ENCODE measurements at places on chromosomes 16 and 17.
A peak's percentile ranks its signal among the peaks of the same experiment; 100 is the strongest.

GRCh38 chr16:58584831-58585505 is 44.7 kb downstream of the CNOT1 start:
- no peak for DNase-seq

GRCh38 chr17:68048996-68049395 is 13.5 kb downstream of the KPNA2 start:
- DNase-seq = no peak

DNA sequence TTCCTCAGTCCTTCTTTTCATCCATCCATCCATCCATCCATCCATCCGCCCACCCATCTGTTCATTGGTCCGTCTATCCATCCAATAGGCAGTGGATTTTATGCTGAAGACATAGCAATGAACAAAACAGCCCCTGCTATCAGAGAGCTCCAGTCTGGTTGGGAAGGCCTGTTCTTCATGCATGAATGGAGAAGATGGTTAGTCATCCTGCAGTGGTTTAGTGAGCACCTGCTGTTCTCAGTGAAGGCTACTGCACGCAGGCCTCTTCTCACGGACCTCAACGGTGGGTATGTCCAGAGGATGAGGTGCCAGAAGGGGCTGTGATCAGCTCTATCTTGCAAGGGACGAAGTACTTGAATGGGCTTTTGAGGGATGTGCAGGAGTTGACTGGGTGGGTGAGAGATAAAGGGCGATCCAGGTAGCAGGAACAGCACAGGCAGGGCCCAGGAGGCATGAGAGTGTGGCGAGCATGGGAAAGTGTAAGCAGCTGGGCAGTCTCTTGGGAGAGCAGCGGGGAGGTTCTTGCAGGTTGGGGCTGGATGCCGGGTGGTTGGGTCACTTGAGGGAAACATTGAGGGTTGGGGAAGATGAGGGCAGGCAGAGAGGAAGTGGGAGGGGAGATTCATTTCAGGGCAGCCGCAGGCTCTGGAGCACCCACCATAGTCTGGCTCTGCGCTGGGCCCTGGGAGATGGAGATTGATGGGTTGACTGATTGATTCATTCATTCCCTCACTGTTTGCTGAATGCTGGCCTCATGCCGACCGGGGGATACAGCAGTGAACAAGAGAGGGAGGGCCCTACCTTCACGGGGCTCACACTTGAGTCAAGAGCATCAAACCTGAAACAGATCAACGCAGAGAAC is 115.0 kb upstream of the CIBAR2 start:
- no peak for DNase-seq

DNA sequence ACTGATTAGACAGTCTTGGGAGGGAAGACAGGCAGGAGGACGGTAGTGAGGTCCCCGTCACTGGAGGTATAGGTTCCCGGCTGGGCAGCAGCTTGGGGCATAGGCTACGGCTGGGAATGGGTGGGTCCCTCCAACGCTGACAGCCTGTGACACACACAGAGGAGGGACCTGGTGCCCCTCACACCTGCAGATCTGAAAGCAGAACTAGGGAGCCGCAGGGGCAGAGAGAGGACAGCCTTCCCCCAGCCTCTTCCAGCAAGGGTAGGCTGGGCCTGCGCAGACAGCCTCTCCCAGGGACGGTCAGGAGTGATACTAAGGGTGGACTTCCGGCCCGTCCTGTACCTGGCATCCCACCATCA is 2.0 kb downstream of the P2RX1 start:
- DNase-seq = no peak

DNA sequence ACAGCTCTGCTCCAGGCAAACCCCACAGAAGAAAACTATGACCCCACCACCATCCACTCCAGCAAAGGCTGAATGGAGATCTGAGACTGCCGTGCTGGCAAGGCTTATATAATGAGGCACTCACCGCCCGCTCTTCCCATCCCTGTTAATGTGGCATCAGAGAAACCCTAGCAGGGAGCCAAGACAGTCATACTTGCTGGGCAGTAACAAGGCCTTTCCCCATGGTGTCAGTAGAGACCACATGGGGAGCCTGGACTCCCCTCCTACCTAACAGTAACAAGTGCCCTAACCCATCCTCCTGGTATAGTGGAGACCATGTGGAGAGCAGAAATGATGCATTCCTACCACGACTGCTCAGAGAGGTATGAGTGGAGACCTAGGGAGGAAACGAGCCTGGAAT is 235.2 kb downstream of the C16orf78 start:
- no peak for DNase-seq

GRCh38 chr17:64066716-64067115 is 46.3 kb upstream of the ICAM2 start:
- DNase-seq = no peak

DNA sequence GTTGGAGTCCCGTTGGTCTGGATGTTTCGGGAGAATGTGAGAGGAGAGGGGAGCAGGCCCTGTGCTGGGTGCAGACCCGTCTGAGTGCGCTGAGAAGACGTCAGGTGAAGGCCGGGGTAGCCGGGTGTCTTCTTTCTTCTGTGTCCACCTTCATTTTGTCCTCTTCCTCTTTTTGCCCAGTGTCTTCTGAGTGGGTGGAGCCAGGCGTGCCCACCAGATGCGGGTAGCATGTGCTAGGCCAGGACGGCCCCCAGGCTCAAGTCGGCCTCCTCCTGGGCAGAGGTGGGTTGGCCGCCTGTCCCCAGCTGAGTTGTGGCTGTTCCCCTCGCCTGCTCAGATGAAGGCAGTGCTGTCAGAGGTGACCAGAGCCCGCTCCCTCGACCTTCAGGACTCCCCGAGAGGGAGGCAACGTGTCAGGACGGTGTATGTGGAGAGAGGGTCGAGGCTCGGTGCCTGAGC is 3.5 kb downstream of the METRNL start:
- no peak for DNase-seq

DNA sequence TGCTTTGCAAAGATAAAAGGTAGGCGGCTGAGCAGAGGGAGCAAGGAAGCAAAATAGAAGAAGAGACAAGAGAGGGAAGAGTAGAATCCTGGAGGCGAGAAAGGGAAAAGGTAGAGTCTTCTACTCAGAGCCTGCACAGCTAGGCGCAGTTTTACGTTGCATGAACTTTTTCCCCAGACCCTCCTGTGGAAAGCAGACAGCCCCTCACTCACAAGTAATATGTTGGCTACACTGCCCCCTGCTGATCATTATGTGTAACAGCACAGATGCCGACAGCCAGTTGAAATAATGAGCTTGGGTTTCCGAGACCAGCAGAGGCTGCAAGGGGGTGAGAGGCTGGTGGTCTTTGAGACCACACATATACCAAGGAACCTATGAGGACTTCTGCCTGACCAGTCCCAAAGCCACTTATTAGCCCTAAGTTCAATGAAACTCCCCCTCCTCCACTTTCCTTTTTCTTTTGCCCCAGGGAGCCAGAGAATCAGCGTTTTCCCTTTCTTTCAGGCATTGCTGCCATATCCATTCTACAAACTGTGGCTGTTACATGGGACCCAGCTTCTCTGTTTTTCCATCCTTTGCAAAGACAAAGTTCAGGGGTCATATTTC is 22.5 kb upstream of the CMTR2 start:
- no peak for DNase-seq

- DNase-seq = peak; percentile 95
These were observed at the start of gene NHERF1 for GRCh38 chr17:74748529-74749278. TSS of gene NHERF1 (plus strand) at chr17:74748628. CDS start at chr17:74748847, 219 bp downstream.

- DNase-seq = no peak
These were observed 368.2 kb downstream of the SNX29 start for GRCh38 chr16:12344577-12345343.

All from LoVo (cell line).